ENCODE measurements at places on chromosomes 7 and 10.

DNA sequence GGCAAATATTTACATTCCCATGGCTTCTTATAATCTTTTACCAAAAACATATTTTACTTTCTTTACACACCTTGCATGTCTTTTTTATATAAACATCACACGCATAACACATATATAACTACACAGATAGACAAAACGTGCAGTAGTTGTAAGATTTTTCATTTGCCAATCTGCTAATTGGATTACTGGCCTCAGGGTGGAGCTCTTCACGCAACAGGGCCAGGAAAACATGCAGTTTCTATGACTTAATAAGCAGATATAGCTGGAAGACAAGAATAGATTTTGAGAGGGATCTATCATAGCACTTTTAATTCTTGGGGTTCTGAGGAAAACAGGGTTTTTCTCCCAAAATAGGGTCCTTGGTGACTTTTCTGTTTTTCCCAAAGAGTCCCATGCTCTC is 12.7 kb downstream of the ACADSB start:
- DNase-seq = no peak

- DNase-seq = no peak
Measured at GRCh38 chr10:46310851-46311250, 24.1 kb downstream of the ANTXRL start.

- DNase-seq = no peak
Measured at GRCh38 chr10:126161691-126162090, 226.6 kb downstream of the ADAM12 start.

GRCh38 chr10:49280001-49280408 is 19.0 kb upstream of the C10orf71 start:
- no peak for DNase-seq
